ENCODE measurements at places on chromosomes 4 and X. TPM values are rescaled to one million over a fixed set of nuclear protein-coding genes. Genes with fewer than 3 reads are reported as not detected.

- peaks cover 57% of the 10 kb centered on the region for H3K4me1 ChIP-seq
- no peaks in the 10 kb centered on the region for H3K27me3 ChIP-seq
- peak overlapping the region; percentile 96 for H3K27ac ChIP-seq
- DNase-seq: peak; percentile 95
- H3K4me3 ChIP-seq: peak overlapping the region; percentile 43
- no peaks in the 10 kb centered on the region for H3K36me3 ChIP-seq
Measured at GRCh38 chr4:184263910-184264732, 46.4 kb upstream of the ENPP6 start.

- DNase-seq: no peak
- no peaks in the 10 kb centered on the region for H3K36me3 ChIP-seq
- H3K4me1 ChIP-seq: no peaks in the 10 kb centered on the region
- H3K27me3 ChIP-seq: no peaks in the 10 kb centered on the region
- no peak overlapping the region for H3K4me3 ChIP-seq
- H3K27ac ChIP-seq: no peak overlapping the region
Measured at GRCh38 chr4:158821228-158821971, 52.6 kb downstream of the FNIP2 start.

- no peak overlapping the region for H3K27ac ChIP-seq
- H3K4me1 ChIP-seq: no peaks in the 10 kb centered on the region
- no peak overlapping the region for H3K4me3 ChIP-seq
- H3K36me3 ChIP-seq: no peaks in the 10 kb centered on the region
Measured at GRCh38 chr4:179465131-179465797, 2023.0 kb upstream of the AGA start.

DNA sequence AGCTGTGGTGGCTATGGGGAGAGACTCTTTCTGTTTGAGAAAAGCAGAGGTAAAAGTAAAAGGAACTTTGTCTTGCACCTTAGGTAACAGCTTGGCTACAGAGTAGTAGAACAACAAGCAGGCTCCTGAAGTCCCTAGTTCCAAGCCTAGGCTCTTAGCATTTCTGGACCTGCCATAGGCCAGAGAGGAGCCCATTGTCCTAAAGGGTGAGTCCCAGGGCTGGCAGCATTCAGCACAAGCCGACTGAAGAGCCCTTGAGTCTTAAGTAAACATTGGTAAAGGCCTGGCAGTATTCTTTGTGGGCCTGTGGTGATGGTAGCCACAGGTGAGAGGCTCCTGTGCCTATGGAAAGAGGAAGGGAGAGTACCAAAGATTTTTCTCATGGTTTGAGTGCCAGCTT lies 38.2 kb downstream of the CSN3 start:
- no peak overlapping the region for H3K4me3 ChIP-seq
- no peaks in the 10 kb centered on the region for H3K36me3 ChIP-seq
- no peak overlapping the region for H3K27ac ChIP-seq
- H3K27me3 ChIP-seq: no peaks in the 10 kb centered on the region

DNA sequence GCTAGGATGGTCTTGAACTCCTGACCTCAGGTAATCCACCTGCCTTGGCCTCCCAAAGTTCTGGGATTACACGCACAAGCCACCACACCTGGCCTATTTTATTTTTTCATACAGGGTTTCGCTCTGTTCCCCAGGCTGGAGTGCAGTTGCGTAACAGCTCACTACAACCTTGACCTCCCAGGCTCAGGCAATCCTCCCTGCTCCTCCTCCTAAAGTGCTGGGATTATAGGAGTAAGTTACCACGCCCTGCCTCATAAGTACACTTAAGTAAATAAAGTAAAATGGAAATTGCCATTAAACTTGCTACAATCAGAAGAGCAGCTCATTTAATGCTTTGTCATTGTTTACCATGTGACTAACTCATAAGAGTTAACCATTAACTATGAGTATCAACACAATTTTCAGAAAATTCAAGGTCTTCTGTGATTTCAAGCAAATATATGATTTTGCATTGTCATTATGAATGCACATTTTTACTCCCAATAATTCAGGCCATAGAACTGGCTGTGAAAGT lies 12.3 kb downstream of the UGDH start:
- H3K27me3 ChIP-seq: no peaks in the 10 kb centered on the region
- H3K4me1 ChIP-seq: no peaks in the 10 kb centered on the region
- H3K27ac ChIP-seq: no peak overlapping the region
- DNase-seq: no peak

- no peaks in the 10 kb centered on the region for H3K36me3 ChIP-seq
- DNase-seq: no peak
- no peak overlapping the region for H3K4me3 ChIP-seq
- H3K27me3 ChIP-seq: no peaks in the 10 kb centered on the region
- H3K4me1 ChIP-seq: no peaks in the 10 kb centered on the region
Measured at GRCh38 chr4:176824645-176825366, 32.1 kb upstream of the VEGFC start.

DNA sequence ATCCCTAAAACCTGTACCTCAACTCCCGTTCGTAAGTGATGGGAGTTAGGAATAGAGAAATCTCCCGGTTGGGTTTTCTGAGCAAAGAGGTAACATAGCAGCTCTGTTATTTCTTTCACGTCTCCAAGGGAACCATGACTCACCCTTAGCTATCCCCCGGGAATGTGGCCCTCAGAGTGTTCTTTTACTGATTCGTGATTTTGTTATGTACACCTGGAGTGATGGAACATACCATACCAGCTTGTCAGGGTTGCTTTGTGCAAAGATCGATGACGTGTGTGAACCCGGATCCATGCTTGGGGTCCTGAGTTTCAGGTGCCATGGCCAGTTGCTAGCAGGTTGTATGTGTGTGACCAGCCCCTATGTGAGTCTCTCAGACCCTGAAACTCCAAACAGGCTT lies 52.6 kb downstream of the HPRT1 start:
- no peak overlapping the region for H3K4me3 ChIP-seq
- H3K27ac ChIP-seq: no peak overlapping the region
- H3K36me3 ChIP-seq: no peaks in the 10 kb centered on the region
- H3K4me1 ChIP-seq: no peaks in the 10 kb centered on the region
- H3K27me3 ChIP-seq: no peaks in the 10 kb centered on the region

- H3K27me3 ChIP-seq: no peaks in the 10 kb centered on the region
- no peaks in the 10 kb centered on the region for H3K36me3 ChIP-seq
- no peak overlapping the region for H3K27ac ChIP-seq
- no peaks in the 10 kb centered on the region for H3K4me1 ChIP-seq
Measured at GRCh38 chrX:13250826-13251580, 68.8 kb downstream of the ATXN3L start.

DNA sequence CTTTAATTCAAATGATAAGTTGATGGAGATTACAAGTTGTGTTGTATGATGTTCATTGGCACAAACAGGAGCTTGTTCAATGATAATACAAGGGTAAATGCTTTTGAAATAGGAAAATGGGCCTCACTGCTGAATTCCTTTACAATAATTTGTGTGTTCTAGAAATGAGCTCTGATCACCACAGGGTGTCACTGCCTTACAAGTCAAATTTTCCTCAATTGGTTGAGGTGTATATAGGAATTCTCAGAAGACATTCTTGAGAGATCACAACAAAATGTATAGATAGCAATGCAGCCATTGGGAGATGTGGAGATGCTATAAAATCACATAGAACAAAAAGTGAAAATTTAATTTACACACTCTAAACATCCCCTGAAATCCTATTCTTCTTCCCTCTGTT lies 49.6 kb downstream of the KLF8 start:
- DNase-seq: peak; percentile 66
- H3K27me3 ChIP-seq: no peaks in the 10 kb centered on the region
- H3K36me3 ChIP-seq: no peaks in the 10 kb centered on the region
- no peak overlapping the region for H3K27ac ChIP-seq

GRCh38 chrX:9662148-9662547 lies 103.5 kb downstream of the GPR143 start:
- H3K27me3 ChIP-seq: no peaks in the 10 kb centered on the region
- H3K4me1 ChIP-seq: peaks cover 25% of the 10 kb centered on the region
- DNase-seq: no peak

ERCC6L gene
- 3.0 TPM for total RNA-seq

BEND2 gene
- total RNA-seq: not detected

EDNRA gene
- not detected for total RNA-seq

RAB33B gene
- total RNA-seq: 17.2 TPM
